ENCODE measurements at places on chromosomes 4 and X. TPM values are rescaled to one million over a fixed set of nuclear protein-coding genes. Genes with fewer than 3 reads are reported as not detected.

Gene PPEF2
- total RNA-seq: 0.13 TPM

Gene TLR3
- 51.3 TPM for total RNA-seq

Gene WNK3
- 0.14 TPM for total RNA-seq

Gene MSL3
- total RNA-seq: 17.2 TPM

Gene PPP1R3F
- total RNA-seq: 3.0 TPM

Gene NWD2
- total RNA-seq: 1.4 TPM

Gene WDFY3
- total RNA-seq: 49.5 TPM

Gene DSPP
- total RNA-seq: not detected

Gene HS3ST1
- total RNA-seq: 4.0 TPM

Gene MAGED4
- 8.5 TPM for total RNA-seq

Gene USP17L25
- total RNA-seq: not detected

Gene GAB3
- total RNA-seq: 2.5 TPM

Gene GYG2
- total RNA-seq: 3.7 TPM

Gene DYNLT3
- total RNA-seq: 27.8 TPM

Gene EFHC2
- total RNA-seq: 3.0 TPM

Gene TMEM192
- total RNA-seq: 16.3 TPM

Gene USP27X
- 4.5 TPM for total RNA-seq

Gene KLHL13
- total RNA-seq: 5.1 TPM

Gene PNMA5
- total RNA-seq: not detected

Gene EPGN
- not detected for total RNA-seq

Gene CCSER1
- 32.4 TPM for total RNA-seq

Gene RTL3
- 1.1 TPM for total RNA-seq

Gene FAAH2
- total RNA-seq: 4.7 TPM

Gene PABPC1L2A
- total RNA-seq: not detected

Gene REPS2
- 19.6 TPM for total RNA-seq

Gene CNKSR2
- 0.23 TPM for total RNA-seq

Gene COX7B2
- total RNA-seq: not detected

Gene UGT2B17
- total RNA-seq: 534 TPM

Gene MAGEA6
- not detected for total RNA-seq

Gene HGFAC
- total RNA-seq: not detected

Gene SLC16A2
- 7.9 TPM for total RNA-seq

Gene BRS3
- not detected for total RNA-seq

Gene GAGE13
- not detected for total RNA-seq

Gene CD38
- 6.2 TPM for total RNA-seq

Gene LPAR4
- total RNA-seq: 0.29 TPM

Gene HSFX3
- total RNA-seq: not detected

Gene HPGDS
- total RNA-seq: 6.3 TPM

Gene SSX4
- not detected for total RNA-seq
